Caki2 (cell line): ENCODE measurements at places on chromosomes 2 and 18. TPM values are rescaled to one million over a fixed set of nuclear protein-coding genes. Genes with fewer than 3 reads are reported as not detected.
A peak's percentile ranks its signal among the peaks of the same experiment; 100 is the strongest.

- DNase-seq: no peak
Measured at GRCh38 chr2:233799087-233799665, 21.0 kb downstream of the MROH2A start.

GRCh38 chr2:65213035-65213434, 14.6 kb upstream of the ACTR2 start:
- no peak for DNase-seq

GRCh38 chr2:196607073-196607472, 32.4 kb upstream of the CCDC150 start:
- no peak for DNase-seq

- no peak for DNase-seq
Measured at GRCh38 chr2:70961648-70961994, 16.8 kb upstream of the ANKRD53 start.

DNA sequence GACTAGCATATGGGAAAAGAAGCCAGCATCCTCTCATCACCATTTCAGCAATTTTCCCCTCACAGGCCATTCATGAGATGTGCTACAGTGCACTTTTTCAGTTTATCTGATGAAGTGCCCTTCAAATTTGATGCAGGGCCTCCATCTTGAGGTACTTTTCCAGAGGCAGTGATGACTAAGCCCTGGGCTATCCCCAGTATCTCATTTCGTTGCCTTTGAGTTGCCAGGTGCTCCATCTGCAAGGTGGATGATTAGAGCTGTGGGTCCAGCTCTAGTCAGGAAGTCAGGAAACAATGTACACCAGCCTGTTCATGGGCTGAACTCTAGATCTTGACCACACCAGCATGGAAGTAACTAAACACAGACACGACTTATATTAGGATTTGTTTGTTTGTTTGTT, 425.2 kb downstream of the METTL4 start:
- DNase-seq: no peak

DNA sequence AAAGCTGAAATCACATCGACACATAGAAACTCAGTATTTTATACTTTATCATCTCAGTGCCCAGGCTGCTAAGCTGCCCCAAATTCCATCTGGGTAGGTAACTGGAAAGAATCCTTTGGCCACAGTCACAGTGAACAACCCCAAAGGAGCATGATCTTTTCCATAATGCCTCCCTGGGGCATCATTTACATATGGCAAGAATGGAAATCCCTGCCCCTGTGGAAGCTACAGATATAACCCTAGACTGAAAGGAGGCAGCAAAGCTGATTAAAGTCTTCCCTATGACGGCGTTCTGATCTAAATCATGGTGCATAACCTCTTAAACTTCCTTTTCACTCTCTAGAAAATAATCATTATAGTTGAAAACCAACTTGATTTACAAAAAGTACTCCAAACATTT, 41.5 kb downstream of the MAP3K19 start:
- DNase-seq: no peak

- DNase-seq: no peak
Measured at GRCh38 chr2:20130821-20131645, 79.6 kb upstream of the LAPTM4A start.

GRCh38 chr2:5385596-5385995, 306.6 kb upstream of the SOX11 start:
- no peak for DNase-seq

- no peak for DNase-seq
Measured at GRCh38 chr18:9715088-9715343, 6.9 kb downstream of the RAB31 start.

GRCh38 chr2:234373481-234374149, 123.3 kb downstream of the ARL4C start:
- DNase-seq: no peak

DNA sequence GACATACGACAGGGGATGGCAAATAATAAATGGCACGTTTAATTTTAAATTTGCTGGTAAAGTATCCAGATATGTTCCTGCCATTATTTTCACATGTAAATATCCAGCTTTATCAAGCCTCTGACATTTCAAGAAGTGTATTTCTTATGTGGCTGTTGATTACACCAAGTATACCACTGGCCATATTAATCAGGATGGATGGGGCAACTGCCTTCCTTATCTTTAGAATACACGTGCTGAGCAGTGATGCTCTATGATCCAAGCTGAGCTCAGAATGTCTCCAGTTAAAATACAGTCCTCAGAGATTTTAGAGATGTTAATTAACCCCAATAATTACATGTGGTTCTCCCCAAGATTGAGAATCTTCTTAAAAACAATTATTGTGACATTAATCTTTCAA, 38.3 kb upstream of the RAPGEF4 start:
- DNase-seq: no peak

DNA sequence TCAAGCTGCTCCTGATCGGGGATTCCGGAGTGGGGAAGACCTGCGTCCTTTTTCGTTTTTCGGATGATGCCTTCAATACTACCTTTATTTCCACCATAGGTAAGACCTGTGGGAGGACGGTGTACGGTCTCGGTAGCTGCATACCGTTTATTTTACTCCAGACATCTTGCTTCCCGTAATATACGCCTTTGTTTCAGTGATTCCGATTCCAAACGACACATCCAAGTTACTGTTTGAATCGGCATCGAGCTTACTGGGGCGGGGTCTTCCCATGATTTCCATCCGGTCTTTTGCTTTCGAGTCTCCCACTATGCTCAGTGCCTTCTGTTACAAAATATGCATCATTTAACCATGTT, 731 bp downstream of the RAB10 start:
- DNase-seq: no peak

DNA sequence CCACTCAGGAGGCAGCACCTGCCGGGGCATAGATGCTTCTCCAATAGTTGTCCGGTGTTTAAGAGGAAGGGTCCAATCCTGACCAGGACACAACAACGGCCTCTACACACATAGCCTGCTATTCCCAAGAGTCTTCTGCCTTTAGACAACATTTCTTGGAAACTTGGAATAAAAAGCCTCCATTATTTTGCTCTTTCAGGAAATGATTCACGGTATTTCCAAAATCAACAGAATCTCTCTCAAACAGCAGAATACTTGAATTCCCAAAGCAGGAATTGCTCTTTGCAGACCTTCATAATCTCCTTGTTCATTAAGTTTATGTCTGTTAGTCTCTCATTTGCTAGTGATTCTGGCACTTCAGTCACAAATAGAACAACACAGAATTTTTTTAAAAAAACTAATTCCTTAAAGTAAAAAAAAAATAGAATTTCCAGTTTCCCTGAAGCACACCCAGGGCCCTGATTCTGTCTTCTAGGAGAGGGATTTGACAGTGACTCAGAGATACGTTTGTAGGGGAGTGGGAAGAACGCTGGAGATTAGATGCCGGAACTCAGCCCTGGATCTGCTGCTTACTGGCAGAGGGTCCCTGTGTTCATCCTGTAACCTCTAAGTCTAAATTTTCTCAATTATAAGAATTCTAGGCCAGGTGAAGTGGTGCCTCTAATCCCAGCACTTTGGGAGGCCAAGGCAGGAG, 74.7 kb downstream of the NAB1 start:
- DNase-seq: no peak

GRCh38 chr2:38039121-38039910, 36.6 kb downstream of the CYP1B1 start:
- DNase-seq: no peak

DNA sequence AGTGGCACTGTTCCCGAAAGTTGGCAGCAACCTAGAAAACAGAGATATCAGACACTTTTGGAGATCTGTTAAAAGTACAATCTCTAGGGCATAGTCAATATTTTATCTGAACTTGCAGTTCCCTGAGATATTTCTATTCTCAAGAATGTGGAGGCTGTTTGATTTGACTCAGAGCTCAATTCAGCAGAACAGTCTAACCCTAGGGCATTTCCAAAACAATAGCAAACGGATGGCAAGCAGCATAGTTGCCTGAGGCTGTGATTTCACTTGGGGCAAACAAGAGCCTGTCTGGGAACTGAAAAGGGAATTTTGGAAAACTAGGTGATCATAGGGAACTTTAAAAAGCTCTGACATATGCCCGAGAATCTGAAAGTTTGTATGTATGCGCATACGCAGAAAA, 772.8 kb upstream of the LRRTM1 start:
- DNase-seq: no peak

DNA sequence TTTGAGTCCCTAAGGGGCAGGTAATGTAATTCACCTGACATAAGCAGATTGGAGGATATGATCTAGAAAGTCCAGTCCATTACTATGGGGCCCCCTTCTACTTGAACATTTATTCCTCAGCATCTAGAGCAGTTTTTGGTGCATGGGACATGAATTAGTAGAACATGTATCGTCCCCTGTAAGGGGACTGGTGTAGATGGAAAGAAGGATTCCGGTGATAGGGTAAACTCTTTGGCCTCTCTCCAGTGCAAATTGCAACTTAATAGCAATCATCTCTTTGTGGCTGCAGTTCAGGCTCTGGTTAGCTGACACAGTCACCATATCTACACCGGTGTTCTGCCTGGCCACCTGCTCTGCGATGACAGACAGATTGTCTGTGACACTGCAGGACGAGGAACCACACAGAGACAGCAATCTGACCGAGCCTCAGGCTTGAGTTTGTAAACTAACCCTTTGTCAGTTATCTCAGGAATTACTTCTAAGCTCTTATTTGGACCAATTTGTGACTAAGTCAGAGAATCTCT, 6.4 kb upstream of the SLC8A1 start:
- no peak for DNase-seq

DNA sequence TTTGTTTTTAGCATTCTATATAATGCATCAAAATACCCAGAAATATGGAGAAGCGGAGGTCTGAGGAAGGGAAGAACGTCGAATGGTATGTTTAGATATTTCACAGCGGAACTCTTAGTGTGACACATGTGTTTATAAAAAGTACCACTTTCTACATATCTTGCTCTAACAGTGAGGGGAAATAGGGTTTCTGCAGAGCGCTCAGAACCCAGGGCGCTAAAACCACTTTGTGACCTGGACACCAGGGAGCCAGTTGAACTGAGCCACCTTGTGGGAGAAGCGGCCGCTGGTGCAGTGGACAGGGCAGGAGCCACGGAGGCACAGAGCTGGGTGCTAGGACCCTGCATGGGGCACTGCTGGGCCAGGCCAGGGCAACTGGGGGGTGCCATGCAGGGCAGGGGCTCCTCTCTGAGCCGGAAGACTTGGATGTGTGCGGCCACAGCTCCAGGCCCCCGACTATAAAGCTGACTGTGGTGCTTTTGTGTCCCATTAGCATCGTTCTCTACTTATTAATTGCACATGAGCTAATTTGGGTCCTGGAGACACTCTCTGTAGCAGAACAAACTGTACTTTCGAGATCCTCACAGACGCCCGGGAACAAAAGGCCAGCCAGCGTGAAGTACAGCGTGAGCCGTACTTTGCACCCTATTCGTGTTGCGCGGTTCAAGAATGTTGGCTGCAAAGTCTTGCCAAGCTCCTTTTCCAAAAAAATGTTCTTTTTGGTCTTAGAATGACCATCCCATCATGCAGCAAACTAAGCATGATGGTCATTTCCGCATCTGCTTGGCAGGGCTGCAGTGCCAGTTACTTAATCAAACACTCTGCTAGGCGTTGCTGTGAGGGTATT, 151.9 kb upstream of the ALKAL2 start:
- no peak for DNase-seq

DNA sequence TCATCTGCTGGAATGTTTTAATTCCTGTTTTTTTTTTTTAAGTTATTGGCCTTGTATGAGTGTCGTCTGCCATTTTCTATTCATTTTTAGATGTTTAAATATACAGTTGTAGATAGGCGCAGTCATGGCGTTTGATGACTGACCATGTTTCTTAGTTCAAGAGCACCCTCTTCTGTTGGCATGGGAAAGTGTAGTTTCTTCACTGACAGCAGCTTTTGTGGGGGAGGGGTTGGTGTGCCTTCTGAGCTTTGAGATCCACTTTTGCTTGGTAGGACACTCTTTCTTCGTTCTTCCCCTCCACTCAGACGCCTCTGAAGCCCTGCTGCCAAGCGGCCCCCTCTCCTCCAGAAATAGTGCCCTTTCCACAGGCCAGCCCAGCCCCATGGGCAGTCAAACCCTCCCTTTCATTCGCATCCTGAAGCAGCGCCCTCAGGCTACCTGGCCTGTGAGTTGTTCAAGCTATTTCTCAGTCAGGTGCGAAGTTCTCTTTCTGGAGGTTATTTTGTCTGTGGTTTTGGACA, 492.0 kb downstream of the TNS1 start:
- DNase-seq: peak; percentile 64

- DNase-seq: no peak
Measured at GRCh38 chr2:227450926-227451654, 20.9 kb upstream of the AGFG1 start.

DNA sequence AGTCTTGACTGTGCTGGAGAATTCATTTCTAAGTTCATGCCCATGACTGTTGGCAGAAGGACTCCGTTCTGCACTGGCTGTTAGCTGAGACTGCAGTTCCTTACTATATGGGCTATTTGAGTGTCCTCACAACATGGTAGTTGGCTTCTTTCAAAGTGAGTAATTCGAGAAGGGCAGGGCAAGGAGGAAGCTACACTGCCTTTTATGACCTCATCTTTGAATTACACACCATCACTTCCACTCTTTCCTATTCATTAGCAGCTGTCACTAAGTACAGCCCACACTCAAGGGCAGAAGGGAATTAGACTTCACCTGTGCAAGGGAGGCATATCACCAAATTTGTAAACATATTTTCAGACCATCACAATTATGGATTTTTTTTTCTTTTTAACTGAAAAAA, 55.9 kb upstream of the EPAS1 start:
- DNase-seq: no peak

- DNase-seq: no peak
Measured at GRCh38 chr18:55076643-55077218, 117.5 kb upstream of the CCDC68 start.

DNA sequence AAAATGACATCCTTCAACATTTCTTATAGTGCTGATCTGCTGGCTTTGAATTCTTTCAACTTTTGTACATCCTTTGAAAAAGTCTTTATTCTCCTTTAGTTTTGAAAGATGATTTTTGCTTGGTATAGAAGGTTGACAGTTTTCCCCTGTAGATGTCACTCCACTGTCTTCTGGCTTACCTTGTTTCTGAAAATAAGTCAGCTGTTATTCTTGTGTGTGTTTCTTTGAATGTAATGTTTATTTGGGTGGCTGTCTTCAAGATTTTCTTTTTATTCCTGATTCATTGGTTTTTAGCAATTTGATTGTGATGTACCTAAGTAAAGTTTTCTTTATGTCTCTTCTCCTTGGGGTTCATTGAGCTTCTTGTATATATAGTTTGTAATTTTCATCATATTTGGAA, 47.6 kb downstream of the ACTR3 start:
- no peak for DNase-seq

FSHR gene
- total RNA-seq: not detected in 2 replicates

CRYBA2 gene
- not detected in 2 replicates for total RNA-seq

RETSAT gene
- total RNA-seq: 52.8 and 86.1 TPM in 2 replicates

UGT1A3 gene
- total RNA-seq: 0.78 TPM in 1 of 2 replicates, not detected in the other

KIF1A gene
- total RNA-seq: 1.2 TPM in 1 of 2 replicates, not detected in the other

TMEM163 gene
- total RNA-seq: 0.78 TPM in 1 of 2 replicates, not detected in the other

VSNL1 gene
- 52.5 and 68.6 TPM in 2 replicates for total RNA-seq

GCG gene
- total RNA-seq: not detected in 2 replicates

CPSF3 gene
- total RNA-seq: 26.5 and 38.3 TPM in 2 replicates

CXCR2 gene
- total RNA-seq: not detected in 2 replicates

MTX2 gene
- total RNA-seq: 60.2 and 69.4 TPM in 2 replicates

FZD7 gene
- total RNA-seq: 83.2 and 92.1 TPM in 2 replicates

CD8B2 gene
- total RNA-seq: not detected in 2 replicates
